ENCODE measurements at places on chromosomes 16 and 17. TPM values are rescaled to one million over a fixed set of nuclear protein-coding genes. Genes with fewer than 3 reads are reported as not detected.

DNA sequence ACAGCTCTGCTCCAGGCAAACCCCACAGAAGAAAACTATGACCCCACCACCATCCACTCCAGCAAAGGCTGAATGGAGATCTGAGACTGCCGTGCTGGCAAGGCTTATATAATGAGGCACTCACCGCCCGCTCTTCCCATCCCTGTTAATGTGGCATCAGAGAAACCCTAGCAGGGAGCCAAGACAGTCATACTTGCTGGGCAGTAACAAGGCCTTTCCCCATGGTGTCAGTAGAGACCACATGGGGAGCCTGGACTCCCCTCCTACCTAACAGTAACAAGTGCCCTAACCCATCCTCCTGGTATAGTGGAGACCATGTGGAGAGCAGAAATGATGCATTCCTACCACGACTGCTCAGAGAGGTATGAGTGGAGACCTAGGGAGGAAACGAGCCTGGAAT, 235.2 kb downstream of the C16orf78 start:
- peaks cover 22% of the 10 kb centered on the region for H3K27me3 ChIP-seq
- DNase-seq: no peak
- H3K4me1 ChIP-seq: no peaks in the 10 kb centered on the region

The GRAP gene
- 14.5 TPM for total RNA-seq

The PRR15L gene
- not detected for total RNA-seq

DNA sequence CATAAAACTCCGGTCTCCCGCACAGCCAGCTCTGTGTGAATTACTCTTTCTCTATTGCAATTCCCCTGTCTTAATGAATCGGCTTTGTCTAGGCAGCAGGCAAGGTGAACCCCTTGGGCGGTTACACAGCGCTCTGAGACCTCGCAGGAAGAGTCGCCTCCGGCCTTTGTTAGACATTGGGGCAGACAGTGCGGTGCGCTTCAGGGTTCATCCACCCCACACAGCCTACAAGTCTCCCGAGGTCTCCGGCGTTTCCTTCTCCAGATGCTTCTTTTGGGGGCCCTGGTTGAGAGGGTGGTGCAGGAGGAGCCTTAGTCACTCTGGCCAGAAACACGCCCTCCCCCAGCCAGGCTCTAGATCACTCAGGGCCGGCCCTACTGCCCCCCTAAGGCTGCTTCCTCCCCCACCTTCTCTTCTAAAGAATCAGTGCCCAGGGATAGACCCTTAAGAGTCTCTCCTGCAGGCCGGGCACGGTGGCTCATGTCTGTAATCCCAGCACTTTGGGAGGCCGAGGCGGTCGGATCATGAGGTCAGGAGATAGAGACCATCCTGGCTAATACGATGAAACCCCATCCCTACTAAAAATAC, 1.7 kb upstream of the MSRB1 start:
- no peak overlapping the region for H3K27ac ChIP-seq
- peak overlapping the region; percentile 86 for H3K4me3 ChIP-seq
- H3K27me3 ChIP-seq: no peaks in the 10 kb centered on the region
- peaks cover 17% of the 10 kb centered on the region for H3K4me1 ChIP-seq
- H3K36me3 ChIP-seq: no peaks in the 10 kb centered on the region

- peaks cover 10% of the 10 kb centered on the region for H3K36me3 ChIP-seq
- no peak overlapping the region for H3K27ac ChIP-seq
- peaks cover 12% of the 10 kb centered on the region for H3K27me3 ChIP-seq
- DNase-seq: no peak
These were observed 8.0 kb upstream of the AKTIP start for GRCh38 chr16:53511084-53511402.

- H3K4me3 ChIP-seq: no peak overlapping the region
- no peak for DNase-seq
- H3K27ac ChIP-seq: no peak overlapping the region
- H3K27me3 ChIP-seq: no peaks in the 10 kb centered on the region
- H3K36me3 ChIP-seq: no peaks in the 10 kb centered on the region
- H3K4me1 ChIP-seq: no peaks in the 10 kb centered on the region
These were observed 7.4 kb downstream of the SCARF1 start for GRCh38 chr17:1638171-1638590.

- H3K27ac ChIP-seq: no peak overlapping the region
- no peak overlapping the region for H3K4me3 ChIP-seq
- peaks cover 2% of the 10 kb centered on the region for H3K4me1 ChIP-seq
- no peaks in the 10 kb centered on the region for H3K27me3 ChIP-seq
These were observed 23.2 kb downstream of the GSE1 start for GRCh38 chr16:85636234-85636812.

GRCh38 chr16:84699147-84699711, 571 bp upstream of the USP10 start:
- peak overlapping the region; percentile 79 for H3K27ac ChIP-seq
- peaks cover 11% of the 10 kb centered on the region for H3K36me3 ChIP-seq
- H3K4me1 ChIP-seq: peaks cover 27% of the 10 kb centered on the region
- no peak for DNase-seq
- H3K27me3 ChIP-seq: no peaks in the 10 kb centered on the region

DNA sequence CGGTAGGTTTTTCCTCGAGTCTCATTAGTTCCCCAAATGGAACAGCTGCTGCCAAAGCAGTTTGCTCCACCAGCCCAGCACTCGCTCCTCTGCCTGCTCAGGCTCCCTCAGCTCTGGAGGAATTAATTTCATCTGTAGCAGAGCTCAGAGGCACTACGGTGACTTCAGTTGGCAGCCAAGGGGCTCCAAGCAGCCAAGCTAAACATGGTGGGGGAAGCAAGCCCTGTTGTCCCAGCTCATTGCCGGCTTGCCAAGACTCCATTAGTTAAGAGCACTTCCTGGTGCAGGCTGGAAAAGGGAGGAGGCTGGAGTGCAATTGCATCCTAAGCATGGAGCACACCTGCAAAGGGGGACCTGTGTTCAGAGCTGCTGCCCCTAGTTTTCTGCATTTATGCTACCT, 78.7 kb upstream of the GPRC5B start:
- H3K4me3 ChIP-seq: no peak overlapping the region
- H3K27ac ChIP-seq: no peak overlapping the region
- peaks cover 7% of the 10 kb centered on the region for H3K27me3 ChIP-seq
- H3K36me3 ChIP-seq: no peaks in the 10 kb centered on the region

- peak overlapping the region; percentile 98 for H3K27ac ChIP-seq
- peak overlapping the region; percentile 74 for H3K4me3 ChIP-seq
- H3K36me3 ChIP-seq: peaks cover 6% of the 10 kb centered on the region
- DNase-seq: peak; percentile 66
These were observed 3.3 kb upstream of the N4BP1 start for GRCh38 chr16:48613061-48613957.

DNA sequence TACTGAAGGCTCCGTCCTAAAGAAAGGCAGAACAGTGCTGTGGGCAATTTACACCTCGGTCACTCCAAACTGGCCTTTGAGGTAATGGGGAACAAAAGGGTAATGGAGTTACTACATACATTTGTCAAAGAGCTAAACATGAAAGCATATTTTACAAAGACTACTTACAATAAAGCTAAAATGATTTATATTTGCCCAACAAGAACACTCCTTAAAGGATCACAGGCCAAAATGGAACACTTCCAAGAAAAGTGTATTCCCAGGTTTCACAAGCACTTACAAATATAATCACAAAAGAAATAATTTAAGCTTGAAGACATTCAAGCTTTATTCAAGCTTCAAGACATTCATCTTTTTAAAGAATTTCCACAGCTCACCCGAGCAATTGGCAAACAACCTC, 29.3 kb downstream of the C17orf67 start:
- no peak overlapping the region for H3K4me3 ChIP-seq
- H3K27me3 ChIP-seq: no peaks in the 10 kb centered on the region
- no peak overlapping the region for H3K27ac ChIP-seq

GRCh38 chr17:60094754-60095153, 16.0 kb upstream of the HEATR6 start:
- no peak overlapping the region for H3K4me3 ChIP-seq
- H3K4me1 ChIP-seq: peaks cover 3% of the 10 kb centered on the region
- no peaks in the 10 kb centered on the region for H3K36me3 ChIP-seq
- peaks cover 15% of the 10 kb centered on the region for H3K27me3 ChIP-seq
- no peak overlapping the region for H3K27ac ChIP-seq
- no peak for DNase-seq

DNA sequence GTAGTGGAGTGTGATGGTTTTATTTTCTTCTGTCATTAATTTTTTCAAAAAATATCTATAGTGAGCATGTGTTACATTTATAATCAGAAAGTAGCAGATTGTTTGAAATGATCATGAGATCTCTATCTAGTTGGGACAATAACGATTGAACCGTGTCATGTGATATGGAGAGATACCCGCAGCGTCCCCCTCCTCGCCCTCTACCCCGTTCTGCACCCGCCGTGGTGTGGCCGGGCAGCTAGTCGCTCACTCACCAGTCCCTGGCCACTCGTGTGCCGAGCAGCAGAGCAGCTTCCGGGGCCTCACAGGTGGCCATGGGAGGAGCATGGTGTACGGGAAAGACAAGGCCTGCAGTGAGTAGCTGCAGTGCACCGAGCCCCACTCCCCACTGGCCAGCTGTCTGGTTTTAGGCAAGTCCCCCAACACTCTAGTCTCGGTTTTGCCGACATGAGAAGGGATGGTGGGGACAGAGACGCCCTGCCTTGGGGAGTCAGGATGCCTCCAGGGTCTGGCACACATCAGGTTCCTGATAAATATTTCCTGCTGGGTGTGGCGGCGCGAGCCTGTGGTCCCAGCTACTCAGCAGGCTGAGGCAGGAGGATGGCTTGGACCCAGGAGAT, 15.3 kb downstream of the MLYCD start:
- H3K27me3 ChIP-seq: no peaks in the 10 kb centered on the region
- DNase-seq: no peak
- peaks cover 20% of the 10 kb centered on the region for H3K36me3 ChIP-seq

The KCNAB3 gene
- total RNA-seq: 7.5 TPM

The ZSCAN10 gene
- total RNA-seq: not detected

- peak overlapping the region; percentile 80 for H3K27ac ChIP-seq
These were observed 3.3 kb upstream of the KLHL11 start for GRCh38 chr17:41868568-41868967.

DNA sequence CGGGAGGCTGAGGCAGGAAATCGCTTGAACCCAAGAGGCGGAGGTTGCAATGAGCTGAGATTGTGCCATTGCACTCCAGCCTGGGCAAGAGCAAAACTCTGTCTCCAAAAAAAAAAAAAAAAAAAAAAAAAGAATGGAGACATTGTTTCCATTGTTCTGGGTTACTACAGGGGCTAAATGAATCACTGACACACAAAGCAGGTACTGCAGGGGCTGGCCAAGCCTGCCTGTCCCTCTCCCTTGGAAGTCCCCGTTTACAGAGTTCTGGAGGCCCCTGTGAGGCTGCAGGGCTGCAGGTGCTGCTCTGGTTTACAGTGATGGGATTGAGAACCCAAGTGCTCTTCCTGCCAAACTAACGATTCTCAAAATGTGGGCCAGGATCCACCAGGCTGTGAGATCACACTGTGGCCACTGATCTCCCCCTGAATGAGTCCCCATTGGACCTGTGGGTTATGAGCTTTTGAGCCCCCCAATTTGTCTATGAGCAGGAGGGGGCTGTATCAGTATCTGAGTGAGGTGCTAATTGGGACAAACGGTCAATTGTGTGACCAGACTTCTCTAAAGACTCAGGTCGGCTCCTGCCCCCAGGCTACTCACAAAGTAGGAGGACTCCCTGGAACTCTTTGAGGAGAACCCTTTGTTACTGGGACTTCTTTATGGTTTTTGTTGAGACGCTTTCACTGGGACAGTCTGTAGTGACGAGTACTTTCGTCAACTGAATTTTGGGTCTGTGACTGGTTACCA, 39.0 kb downstream of the DNAH17 start:
- peak; percentile 13 for DNase-seq
- no peak overlapping the region for H3K4me3 ChIP-seq
- H3K36me3 ChIP-seq: no peaks in the 10 kb centered on the region
- no peaks in the 10 kb centered on the region for H3K27me3 ChIP-seq

GRCh38 chr17:82180776-82181528, 31.7 kb downstream of the CCDC57 start:
- no peak overlapping the region for H3K4me3 ChIP-seq
- no peaks in the 10 kb centered on the region for H3K4me1 ChIP-seq
- no peaks in the 10 kb centered on the region for H3K27me3 ChIP-seq
- no peak overlapping the region for H3K27ac ChIP-seq

- no peak overlapping the region for H3K27ac ChIP-seq
- H3K36me3 ChIP-seq: no peaks in the 10 kb centered on the region
- H3K4me3 ChIP-seq: no peak overlapping the region
- DNase-seq: no peak
- no peaks in the 10 kb centered on the region for H3K27me3 ChIP-seq
These were observed 1174.8 kb downstream of the CDH11 start for GRCh38 chr16:63947022-63947421.

- H3K27me3 ChIP-seq: peaks cover 50% of the 10 kb centered on the region
- H3K36me3 ChIP-seq: no peaks in the 10 kb centered on the region
- DNase-seq: peak; percentile 20
- no peak overlapping the region for H3K4me3 ChIP-seq
- peaks cover 2% of the 10 kb centered on the region for H3K4me1 ChIP-seq
- no peak overlapping the region for H3K27ac ChIP-seq
These were observed 43.5 kb downstream of the TBX21 start for GRCh38 chr17:47776330-47777197.

The CDRT15 gene
- not detected for total RNA-seq

The AIPL1 gene
- not detected for total RNA-seq

DNA sequence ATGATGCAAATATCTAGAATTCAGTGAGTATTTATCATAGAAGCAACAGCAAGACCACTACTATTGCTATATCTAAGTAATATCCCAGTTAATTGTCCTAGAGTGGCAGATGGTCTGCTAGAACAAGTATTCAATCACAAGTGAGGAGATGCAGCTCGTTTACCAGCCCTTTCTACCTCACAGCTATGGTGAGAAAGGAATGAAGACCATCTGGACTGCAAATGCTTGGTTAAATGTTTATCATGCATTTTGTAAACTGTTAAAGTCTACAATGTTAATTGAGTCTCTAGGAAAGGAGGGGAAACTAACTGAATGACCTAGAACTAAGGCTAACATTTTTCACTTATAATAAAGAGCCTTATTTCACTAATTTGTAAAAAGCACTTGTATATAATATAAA, 52.5 kb downstream of the CNOT1 start:
- no peak overlapping the region for H3K4me3 ChIP-seq
- H3K27ac ChIP-seq: no peak overlapping the region
- peaks cover 44% of the 10 kb centered on the region for H3K36me3 ChIP-seq

DNA sequence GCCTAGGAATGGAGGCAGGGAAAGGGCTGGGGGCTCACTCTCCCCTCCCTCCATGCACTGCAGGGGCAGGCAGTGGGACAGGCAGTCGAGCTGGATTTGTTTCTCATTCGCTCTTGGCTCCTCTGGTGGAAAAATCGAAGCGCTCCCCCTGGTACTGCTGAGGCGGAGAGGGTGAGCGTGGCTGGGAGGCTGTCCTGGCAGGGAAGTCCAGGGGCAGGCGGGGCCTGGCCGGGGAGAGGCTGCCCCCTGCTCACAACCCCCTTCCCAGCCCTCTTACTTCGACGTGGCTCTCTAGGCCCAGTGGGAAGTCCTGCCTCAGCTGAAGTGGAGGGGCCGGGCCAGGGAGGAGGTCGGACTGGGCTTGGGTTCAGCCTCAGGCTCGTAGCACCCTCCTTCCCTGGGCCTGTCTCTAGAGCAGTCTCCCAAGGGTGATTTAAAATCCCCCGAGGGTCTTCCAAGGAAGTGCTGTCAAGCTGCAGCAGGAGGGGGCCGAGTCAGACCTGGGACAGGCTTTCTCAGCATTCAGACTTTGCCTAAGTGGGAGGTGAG, 16.5 kb upstream of the TMEM92 start:
- H3K36me3 ChIP-seq: no peaks in the 10 kb centered on the region
- H3K27me3 ChIP-seq: no peaks in the 10 kb centered on the region
- no peak for DNase-seq
- no peaks in the 10 kb centered on the region for H3K4me1 ChIP-seq
- H3K4me3 ChIP-seq: no peak overlapping the region
- H3K27ac ChIP-seq: no peak overlapping the region

- peaks cover 20% of the 10 kb centered on the region for H3K27me3 ChIP-seq
- DNase-seq: no peak
- no peaks in the 10 kb centered on the region for H3K36me3 ChIP-seq
These were observed 3.3 kb upstream of the PVALEF start for GRCh38 chr17:81161972-81162371.

The CX3CL1 gene
- total RNA-seq: not detected

All from activated naive CD8-positive, alpha-beta T cell treated with anti-CD3 and anti-CD28 coated beads for 36 hours (primary cell).